ENCODE measurements at places on chromosomes 6 and 20.

DNA sequence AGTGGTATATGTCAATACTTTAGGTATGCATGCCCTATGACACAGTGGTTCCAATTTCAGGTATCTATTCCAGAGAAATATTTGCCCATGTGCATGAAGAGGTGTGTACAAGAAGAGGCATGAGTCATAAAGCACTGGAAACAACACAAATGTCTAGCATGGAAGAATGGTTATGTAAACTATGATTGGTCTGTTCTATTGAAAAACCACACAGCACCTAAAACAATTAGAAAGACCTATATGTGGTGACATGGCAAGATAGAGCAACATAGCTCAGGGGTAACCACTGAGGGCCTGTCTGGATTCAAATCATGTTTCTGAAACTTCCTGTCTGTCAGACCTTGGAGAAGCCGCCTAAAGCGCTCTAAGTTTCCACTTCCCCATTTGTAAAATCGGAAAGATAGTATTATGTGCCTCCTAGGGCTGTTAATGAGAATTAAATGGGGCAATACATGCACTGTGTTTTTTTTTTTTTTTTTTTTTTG lies 76.0 kb upstream of the SHLD1 start:
- peak; percentile 85 for DNase-seq

- no peak for DNase-seq
Measured at GRCh38 chr6:39314273-39314795, at the start of gene KCNK17. KCNK17 (minus strand) TSS chr6:39314419; CDS start chr6:39314320, 99 bp downstream.

GRCh38 chr20:17971300-17972013 lies 2.6 kb downstream of the MGME1 start:
- DNase-seq = no peak

DNA sequence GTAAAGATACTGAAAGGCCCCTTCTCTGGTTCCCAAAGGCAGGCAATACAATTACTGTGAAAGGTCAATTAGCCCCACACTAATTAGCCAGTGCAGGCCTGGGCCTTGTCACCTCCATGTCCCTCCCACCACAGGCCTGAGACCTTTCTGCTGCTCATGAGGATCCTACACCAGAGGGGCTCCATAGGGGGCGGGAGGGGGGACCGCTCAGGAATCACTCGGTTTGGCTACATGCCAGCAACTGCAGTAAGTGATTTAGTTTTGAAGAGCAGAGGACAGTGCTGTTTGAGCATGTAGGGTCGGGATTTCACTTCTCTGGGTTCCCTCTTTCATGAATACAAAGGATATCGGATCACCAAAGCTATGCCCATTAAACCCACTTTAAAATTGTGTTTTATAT lies 455.6 kb downstream of the PRKN start:
- no peak for DNase-seq

- DNase-seq = no peak
Measured at GRCh38 chr20:3672547-3673171, 9.2 kb downstream of the ADAM33 start.

- DNase-seq = no peak
Measured at GRCh38 chr20:35318502-35319157, 26.4 kb upstream of the FAM83C start.

GRCh38 chr6:44957156-44957555 lies 371.0 kb upstream of the RUNX2 start:
- DNase-seq = no peak

- no peak for DNase-seq
Measured at GRCh38 chr6:128335963-128336362, 184.4 kb downstream of the PTPRK start.

- DNase-seq = no peak
Measured at GRCh38 chr6:54071821-54072340, 39.4 kb upstream of the MLIP start.

GRCh38 chr6:121351916-121352315 lies 17.6 kb upstream of the TBC1D32 start:
- DNase-seq = no peak
